Stimulated activated CD8-positive, alpha-beta memory T cell treated with anti-CD3 and anti-CD28 coated beads, Interleukin-4, amount 100 ng/mL, for 4 hours (primary cell): ENCODE measurements at places on chromosomes 6 and 20.

GRCh38 chr6:138545621-138545980 lies 46.3 kb upstream of the NHSL1 start:
- no peak for DNase-seq

DNA sequence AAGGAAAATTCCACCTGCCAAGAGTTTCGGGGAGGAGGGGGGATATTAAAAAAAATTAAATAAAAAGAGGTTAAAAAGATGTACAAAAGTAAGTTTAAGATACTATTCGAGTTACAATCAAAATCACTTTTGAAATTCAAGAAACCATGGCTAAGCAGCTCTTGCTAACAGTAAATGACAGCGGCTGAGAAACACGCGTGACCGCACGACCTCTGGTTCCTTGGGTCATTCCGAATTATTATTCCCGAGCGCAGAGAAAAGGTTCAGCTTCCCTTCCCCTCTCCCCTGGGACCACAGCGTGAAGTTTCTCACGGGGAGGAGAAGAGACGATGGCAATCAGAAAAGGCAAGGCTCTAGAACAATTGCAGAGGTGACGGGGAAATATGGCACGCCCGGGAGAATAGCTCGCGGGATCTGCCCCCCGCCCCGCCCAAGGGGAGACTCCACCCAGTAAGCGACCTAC lies 496 bp downstream of the TMEM242 start:
- DNase-seq = peak; percentile 64

DNA sequence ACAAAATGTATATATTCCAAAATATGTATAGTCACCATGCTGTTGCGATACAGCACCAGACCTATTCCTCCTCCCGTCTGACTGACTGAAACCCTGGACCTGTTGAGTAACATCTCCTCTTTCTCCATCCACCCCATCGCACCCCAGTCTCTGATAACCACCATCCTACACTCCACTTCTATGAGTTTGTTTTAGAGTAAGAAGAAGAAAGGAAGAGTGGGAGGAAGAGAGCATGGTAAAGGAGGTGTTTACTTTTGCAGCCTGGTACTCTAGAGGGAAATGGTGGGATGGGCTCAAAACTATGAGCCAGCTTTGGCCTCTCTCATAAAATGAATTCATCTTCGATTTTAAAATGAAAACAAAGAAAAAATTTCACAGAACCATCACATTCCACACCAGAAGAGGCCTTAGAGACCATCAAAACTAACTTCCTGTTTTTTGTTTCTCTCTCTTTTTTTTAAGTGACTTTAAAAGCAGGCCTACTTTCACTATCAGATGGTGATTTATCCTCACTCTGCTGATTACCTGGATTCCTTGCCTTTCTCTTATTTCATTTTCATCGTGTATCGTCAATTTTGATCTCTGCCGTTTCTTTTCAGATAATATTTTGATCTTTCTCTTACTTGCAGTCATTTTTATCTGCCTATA lies 16.8 kb upstream of the FUCA2 start:
- no peak for DNase-seq

DNA sequence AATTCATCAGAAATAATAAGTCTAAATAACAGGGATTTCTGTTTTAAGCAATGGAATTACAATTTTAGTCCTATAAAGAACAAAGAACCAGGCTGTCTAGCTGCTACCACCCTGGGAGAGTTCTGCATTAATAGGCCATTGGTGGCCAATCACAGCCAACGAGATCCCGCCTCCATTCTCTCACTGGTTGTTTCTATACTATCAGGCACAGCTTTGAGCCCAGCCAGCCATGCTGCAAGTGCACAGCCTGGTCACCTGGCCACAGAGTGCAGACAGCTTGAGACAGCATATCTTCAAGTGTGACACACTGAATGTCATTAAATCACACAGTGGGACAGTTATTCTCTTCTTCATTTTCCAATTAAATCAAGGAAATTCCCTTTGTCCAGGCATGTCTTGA lies 16.1 kb upstream of the RAB22A start:
- no peak for DNase-seq

GRCh38 chr20:25257130-25257529 lies 9.2 kb downstream of the PYGB start:
- no peak for DNase-seq

- no peak for DNase-seq
These were observed at the start of gene SLC24A3 for GRCh38 chr20:19212469-19212815. SLC24A3 (plus strand) TSS chr20:19212642.

DNA sequence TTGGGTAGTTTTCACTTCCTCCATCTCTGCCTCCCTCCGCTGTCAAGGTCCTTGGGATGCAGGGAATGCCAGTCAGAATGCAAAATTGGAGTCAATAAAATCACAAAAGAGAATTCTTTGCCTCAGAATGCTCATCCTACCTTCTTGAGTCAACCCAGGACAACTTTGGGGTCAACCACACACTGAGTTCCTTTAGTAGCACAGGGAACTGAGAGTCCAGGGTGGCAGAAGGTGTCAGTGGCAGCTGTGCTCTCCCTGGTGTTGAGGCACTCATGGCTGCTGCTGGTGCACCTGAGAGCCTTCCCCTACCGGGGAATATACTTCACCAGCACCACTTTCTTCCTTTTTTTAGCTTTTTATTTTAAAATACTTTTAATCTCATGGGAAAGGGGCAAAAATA lies 829 bp upstream of the NOTCH4 start:
- DNase-seq = no peak

DNA sequence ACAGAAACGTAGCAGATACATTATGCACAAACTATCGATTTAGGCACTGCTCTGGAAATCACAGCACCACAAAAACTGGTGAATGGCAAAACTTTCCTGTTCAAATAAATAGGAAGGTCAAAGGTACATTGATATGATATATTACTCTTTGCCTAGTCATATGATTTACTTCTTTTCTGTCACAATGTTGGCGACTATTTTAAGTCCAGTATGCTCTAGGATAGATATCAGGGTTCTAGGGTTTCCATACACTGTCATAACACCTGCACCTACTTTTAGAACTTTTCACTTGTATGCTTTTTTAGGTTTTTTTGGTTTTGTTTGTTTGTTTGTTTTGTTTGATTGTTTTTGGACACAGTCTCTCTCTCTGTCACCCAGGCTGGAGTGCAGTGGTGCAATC lies 25.0 kb downstream of the KHDC1L start:
- no peak for DNase-seq

DNA sequence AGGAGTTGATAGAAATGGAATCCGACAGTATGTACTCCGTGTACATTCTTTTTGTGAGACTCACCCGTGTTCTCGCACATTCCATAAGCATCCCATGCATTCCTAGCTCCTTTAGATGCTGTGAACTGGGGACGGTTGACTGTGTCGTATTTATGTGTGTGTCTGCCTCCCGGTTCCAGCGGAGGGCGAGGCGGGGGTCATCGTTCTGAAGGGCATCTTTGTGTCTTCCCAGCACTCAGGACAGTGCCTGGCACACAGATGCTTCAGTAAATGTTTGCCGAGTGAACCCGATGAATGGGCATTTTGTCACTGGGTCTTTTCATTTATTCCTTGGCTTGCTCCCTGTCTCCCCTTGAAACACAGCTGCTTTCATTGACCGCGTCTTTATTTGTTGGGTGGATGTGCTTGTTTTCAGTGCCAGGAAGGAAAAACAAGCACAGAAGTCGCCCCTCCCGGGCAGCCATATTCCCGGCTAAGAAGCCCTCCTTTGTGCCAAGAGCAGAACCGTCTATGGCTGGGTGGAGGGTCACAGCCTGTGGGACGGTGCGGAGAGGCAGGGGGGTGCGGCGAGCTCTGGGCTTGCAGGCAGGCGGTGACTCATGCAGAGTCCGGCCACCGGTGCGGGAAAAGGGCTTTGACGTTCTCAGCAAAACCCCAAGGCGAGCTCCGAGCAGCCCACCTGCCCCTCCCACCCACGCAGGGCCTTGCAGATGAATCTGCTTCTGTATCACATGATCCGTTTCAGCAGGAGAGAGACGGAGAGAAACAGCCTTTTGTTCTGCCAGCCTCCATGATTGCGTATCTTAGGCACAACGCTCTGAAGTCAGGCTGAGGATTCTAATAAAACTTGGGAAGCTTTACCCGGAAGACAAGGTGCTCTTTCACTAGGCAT lies 11.2 kb upstream of the PSMG4 start:
- no peak for DNase-seq

- no peak for DNase-seq
These were observed 290.3 kb upstream of the STXBP5 start for GRCh38 chr6:146913842-146914488.

GRCh38 chr6:20692023-20692422 lies 157.8 kb downstream of the CDKAL1 start:
- DNase-seq = no peak

GRCh38 chr20:51588762-51589161 lies 46.2 kb upstream of the NFATC2 start:
- no peak for DNase-seq

DNA sequence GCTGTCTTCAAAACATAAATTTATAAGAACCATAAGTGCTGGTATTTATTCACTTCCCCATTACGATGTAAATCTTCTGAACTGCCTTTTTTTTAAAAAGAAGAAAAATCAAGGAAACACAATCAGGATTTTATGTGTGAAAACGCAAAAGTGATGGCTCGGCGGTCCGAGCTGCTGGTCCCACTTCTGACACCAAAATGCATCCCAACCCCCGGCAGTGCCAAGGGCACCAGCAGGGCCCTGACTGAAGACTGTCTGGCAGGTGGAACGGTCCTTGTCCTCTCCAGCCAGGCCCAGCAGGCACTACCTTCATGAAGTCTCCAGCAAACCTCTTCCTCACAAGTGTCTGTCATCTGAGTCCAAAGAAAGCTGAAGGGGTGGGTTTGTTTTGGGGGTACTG lies 41.2 kb downstream of the TBC1D7 start:
- no peak for DNase-seq

DNA sequence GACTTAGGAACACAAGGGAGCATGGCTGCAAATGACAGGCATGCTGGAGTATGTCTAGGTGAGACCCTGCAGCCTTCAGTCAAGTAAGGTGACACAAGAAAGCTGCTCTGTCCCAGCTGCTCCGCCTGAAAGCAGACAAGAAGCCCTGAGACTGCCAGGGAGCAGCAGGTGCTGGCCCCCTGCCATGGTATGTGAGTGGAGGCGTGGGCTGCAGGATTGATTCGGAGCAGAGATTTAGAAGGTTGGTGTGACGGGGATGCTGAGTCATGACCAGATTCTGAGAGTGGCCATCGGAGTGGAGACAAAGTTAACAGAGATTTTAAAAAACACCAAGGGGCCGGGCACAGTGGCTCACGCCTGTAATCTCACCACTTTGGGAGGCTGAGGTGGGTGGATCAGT lies 17.8 kb downstream of the LRP11 start:
- no peak for DNase-seq

GRCh38 chr20:56353356-56353755 lies 5.4 kb upstream of the FAM210B start:
- DNase-seq = no peak

GRCh38 chr6:84645000-84645399 lies 119.4 kb downstream of the TBX18 start:
- no peak for DNase-seq

DNA sequence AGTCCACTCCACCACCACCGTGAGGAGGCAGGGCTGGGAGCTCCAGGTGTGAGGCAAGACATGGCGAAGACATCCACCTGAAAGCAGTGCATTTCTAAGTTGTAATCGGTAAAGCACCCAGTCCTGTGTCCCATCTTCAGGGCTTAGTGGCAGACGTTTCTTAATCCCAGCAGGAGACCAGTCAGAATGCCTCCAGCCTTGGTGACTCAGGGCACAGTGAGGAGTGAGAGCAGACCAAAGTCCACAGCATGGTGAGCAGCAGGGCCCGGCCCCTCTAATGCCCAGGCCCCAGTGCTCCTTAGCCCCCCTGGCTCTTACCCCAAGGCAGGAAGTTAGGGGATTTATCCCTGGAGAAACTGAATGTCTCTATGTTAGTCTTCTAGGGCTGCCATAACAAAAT lies 183.9 kb downstream of the SYNDIG1 start:
- no peak for DNase-seq

GRCh38 chr6:24448828-24449525 lies 40.4 kb downstream of the GPLD1 start:
- DNase-seq = no peak

DNA sequence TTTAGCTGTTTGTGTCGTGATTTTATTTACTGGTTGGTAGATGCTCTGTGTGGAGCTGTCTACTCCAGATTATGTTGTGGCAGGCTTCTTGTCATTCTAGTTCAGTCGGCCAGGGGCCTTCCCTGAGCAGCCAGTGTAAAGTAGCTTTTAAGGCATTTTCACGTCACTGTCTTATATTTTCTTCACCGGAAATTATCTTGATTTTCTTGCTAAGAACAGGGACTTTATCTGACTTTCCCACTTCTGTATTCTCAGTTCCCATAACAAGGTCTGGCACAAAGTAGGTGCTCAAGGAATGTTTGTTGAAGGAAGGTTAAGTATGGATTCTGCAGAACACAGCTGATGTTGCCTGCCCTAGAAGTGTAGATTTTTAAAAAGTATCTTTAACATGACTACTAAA lies 868 bp downstream of the LTV1 start:
- DNase-seq = no peak

DNA sequence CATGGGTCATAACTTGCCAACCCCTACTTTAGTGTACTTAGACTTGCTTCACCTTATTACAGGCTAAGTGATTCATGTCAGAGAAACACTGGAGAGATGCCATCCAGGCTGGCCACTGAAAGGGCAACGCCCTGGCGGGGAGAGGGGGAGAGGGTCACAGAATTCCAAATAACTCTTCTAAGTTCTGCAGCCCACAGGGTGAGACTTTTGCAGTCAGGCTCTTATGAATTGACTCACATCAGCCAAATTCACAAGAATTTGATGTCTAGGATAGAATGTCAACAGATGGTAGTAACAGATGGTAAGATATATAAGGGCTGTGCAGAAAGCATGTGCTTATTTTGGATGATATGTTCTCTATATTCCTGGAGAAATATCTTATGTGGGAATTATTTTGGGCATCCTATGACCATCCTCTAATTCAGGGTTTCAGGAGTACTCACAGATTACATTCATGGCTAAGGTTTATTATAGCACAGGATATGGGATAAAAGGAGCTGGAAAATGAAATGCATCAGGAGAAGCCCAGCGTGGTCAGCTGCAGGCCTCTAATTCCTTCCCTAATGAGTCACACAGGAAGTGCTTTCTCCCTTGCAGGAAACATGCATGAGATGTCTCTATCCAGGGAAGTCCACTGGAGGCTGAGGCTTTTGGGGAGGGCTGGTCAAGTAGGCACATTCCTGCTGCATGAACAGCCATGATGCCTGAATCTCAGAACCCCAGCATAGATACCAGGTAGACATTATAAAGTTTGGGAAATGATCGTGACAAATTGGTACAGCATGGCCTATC lies 58.7 kb upstream of the RIN2 start:
- DNase-seq = no peak

- DNase-seq = no peak
These were observed 191.6 kb upstream of the SUPT3H start for GRCh38 chr6:45569210-45569945.

GRCh38 chr6:139533573-139534471 lies 159.4 kb upstream of the CITED2 start:
- DNase-seq = no peak
